ENCODE measurements at places on chromosomes 1 and 21. TPM values are rescaled to one million over a fixed set of nuclear protein-coding genes. Genes with fewer than 3 reads are reported as not detected.

The CD1D gene
- total RNA-seq = 0.59 TPM

The OR2T2 gene
- not detected for total RNA-seq

The MMP23B gene
- total RNA-seq = 8.2 TPM

The KCNJ9 gene
- total RNA-seq = under 0.01 TPM

The B4GALT3 gene
- 32.5 TPM for total RNA-seq

The SDF4 gene
- total RNA-seq = 261 TPM

The CD1B gene
- total RNA-seq = not detected

The HES3 gene
- not detected for total RNA-seq

The CFHR4 gene
- not detected for total RNA-seq

The PLEKHM2 gene
- 122 TPM for total RNA-seq

The PTCH2 gene
- total RNA-seq = 0.33 TPM

The TSPAN1 gene
- total RNA-seq = 0.73 TPM

The ITSN1 gene
- total RNA-seq = 60.1 TPM

The OR4F29 gene
- 0.20 TPM for total RNA-seq

The UTS2 gene
- total RNA-seq = not detected

The TDRD5 gene
- not detected for total RNA-seq

The S100A10 gene
- total RNA-seq = 131 TPM

The HORMAD1 gene
- not detected for total RNA-seq

The CHD5 gene
- total RNA-seq = 0.13 TPM

The HECTD3 gene
- total RNA-seq = 28.0 TPM

The FAM110D gene
- total RNA-seq = not detected

The TMEM82 gene
- total RNA-seq = not detected

The SETDB1 gene
- total RNA-seq = 27.1 TPM

The STRIP1 gene
- total RNA-seq = 48.3 TPM

The LRRC71 gene
- total RNA-seq = not detected

The AMY1B gene
- total RNA-seq = not detected

The PDZK1IP1 gene
- 0.26 TPM for total RNA-seq

The ILDR2 gene
- total RNA-seq = 0.13 TPM

The ICOSLG gene
- 1.5 TPM for total RNA-seq

The FCN3 gene
- total RNA-seq = not detected

The FOXD2 gene
- total RNA-seq = 0.10 TPM

The CDKN2C gene
- total RNA-seq = 4.3 TPM

The GMEB1 gene
- total RNA-seq = 8.4 TPM

The PRKCZ gene
- total RNA-seq = 1.3 TPM

The LRP8 gene
- 9.1 TPM for total RNA-seq

The NUAK2 gene
- total RNA-seq = 7.9 TPM

The RGS16 gene
- total RNA-seq = 3.1 TPM
